ENCODE measurements at places on chromosomes 2 and 18. TPM values are rescaled to one million over a fixed set of nuclear protein-coding genes. Genes with fewer than 3 reads are reported as not detected.

DTNA gene
- 11.5 TPM for total RNA-seq

CD8B2 gene
- not detected for total RNA-seq

DPP4 gene
- 256 TPM for total RNA-seq

MRPL44 gene
- total RNA-seq, result 26.2 TPM

TACR1 gene
- 0.29 TPM for total RNA-seq

COL4A4 gene
- total RNA-seq, result 0.36 TPM

ZAP70 gene
- under 0.01 TPM for total RNA-seq

TTN gene
- total RNA-seq, result under 0.01 TPM

MTA3 gene
- 29.3 TPM for total RNA-seq

PIEZO2 gene
- total RNA-seq, result 46.7 TPM

CPO gene
- total RNA-seq, result not detected

RAX gene
- not detected for total RNA-seq

Data from osteoblast (primary cell).